CD4-positive, alpha-beta T cell treated with Interleukin-17A for 1 hour (primary cell): ENCODE measurements at places on chromosomes 5 and 9.

- no peak for DNase-seq
Measured at GRCh38 chr9:97041898-97042297, 3.0 kb upstream of the CTSV start.

- no peak for DNase-seq
Measured at GRCh38 chr9:38727497-38728001, 7.6 kb upstream of the FAM240B start.

GRCh38 chr9:114722081-114722621, 40.2 kb upstream of the TEX48 start:
- no peak for DNase-seq

GRCh38 chr9:89746385-89747116, 141.7 kb downstream of the GADD45G start:
- no peak for DNase-seq

DNA sequence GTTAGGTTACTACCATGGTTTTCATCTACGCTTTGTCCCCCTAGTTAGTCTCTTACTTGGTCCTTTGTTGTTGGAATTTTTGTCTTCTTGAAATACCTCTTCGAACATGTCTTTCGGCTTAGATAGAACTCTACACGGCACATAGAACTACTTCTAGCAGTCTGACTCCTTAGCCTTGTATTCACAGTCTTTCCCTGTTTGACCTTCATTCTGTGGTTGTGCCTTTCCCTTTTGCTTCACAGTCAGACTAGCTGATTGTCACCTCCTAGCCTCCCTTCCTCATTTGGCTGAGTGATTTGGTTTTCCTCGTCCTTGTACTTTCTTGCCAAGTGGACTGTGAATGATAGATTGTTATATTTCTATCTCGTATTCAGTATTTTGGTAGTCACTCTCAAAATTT, 10.7 kb downstream of the SMAD5 start:
- no peak for DNase-seq

DNA sequence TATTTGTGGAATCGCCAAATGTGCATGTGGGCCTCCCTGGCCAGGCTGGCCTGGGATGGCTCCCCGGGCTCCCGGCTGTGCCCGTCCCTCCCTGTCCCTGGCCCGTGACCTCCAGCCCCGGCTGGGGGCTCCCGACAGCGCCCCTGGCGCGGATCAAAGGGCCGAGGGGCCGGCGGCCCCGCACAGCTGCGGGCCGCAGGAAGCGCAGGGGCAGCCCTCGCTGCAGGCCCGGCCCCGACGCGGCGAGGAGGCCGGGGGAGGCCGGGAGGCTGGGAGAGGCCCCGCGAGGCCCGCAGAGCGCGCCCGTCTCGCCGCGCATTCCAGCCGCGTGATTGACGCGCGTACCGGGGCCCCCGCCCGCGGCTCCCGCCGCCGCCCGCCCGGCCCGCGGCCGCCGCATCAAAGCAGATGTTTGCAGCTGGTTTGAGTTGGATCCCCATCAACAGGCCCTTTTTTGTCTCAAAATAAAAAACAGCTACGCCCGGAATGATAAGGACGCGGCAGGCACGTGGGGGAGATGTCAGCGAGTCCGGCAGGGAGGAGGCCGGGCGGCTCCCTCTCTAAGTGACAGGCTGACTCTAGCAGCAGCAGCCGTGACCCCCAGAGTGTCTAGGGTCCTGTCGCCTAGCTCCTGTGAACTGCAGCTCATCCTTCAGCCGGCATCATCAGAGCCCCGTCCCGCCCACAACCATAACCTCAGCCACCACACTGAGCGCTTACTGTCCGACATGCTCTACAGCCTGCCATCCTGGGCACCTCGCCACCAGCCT, 69.4 kb downstream of the LMX1B start:
- no peak for DNase-seq

DNA sequence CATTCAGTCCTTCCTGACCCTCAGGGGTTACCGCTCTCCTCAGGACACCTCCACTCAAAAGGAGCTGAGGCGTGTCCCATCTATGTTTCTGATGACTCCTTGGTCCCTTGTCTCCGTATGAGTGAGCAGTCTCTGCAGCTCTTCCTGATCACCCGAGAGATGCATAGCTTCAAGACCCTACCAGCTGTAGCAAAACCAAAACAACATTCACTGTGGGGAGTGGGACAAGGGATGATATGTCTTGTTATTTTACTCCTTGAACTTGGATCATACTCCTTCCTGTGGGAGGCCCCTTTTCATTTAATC, 14.4 kb downstream of the GLDC start:
- DNase-seq: no peak

DNA sequence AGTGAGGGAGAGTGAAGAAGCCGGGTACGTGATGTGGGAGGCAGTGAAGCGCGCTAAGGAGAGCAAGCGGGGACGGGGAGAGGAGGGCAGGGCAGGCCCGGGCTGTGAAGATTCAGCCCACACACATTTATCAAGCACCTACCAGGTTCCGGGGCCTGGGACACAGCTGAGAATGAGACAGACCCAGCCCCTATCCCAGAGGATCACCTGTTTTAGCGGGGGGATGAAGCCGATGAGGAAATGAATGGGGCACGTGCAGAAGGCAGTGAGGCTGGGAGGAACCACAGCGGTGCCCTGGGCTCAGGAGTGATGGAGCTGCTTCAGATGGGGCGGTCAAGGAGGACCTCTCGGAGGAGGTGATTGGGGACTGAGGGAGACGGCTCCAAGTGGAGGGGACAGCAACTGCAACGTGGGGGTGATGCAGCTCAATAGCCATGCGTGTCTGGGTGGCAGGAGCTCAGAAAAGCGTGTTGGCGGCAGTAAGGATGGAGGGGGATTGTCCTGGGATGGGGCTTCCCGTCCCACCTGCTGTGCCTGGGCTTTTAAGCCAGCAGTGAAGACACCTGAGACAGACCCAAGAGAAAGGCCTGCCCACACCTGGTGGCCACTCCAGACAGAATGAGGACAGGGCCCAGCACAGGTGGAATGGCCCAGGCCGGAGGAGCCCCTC, 77.5 kb upstream of the UNC5A start:
- no peak for DNase-seq

- no peak for DNase-seq
Measured at GRCh38 chr5:132177691-132178149, 49.9 kb downstream of the P4HA2 start.

GRCh38 chr9:12862611-12863410, 88.0 kb downstream of the LURAP1L start:
- DNase-seq: no peak

GRCh38 chr9:217950-218349, 3.3 kb downstream of the DOCK8 start:
- DNase-seq: no peak
